Activated T-helper 1 cell treated with anti-CD3 and anti-CD28 coated beads, Interleukin-2, amount 50 U/mL, for 16 hours (primary cell): ENCODE measurements at places on chromosomes 6 and 20.

DNA sequence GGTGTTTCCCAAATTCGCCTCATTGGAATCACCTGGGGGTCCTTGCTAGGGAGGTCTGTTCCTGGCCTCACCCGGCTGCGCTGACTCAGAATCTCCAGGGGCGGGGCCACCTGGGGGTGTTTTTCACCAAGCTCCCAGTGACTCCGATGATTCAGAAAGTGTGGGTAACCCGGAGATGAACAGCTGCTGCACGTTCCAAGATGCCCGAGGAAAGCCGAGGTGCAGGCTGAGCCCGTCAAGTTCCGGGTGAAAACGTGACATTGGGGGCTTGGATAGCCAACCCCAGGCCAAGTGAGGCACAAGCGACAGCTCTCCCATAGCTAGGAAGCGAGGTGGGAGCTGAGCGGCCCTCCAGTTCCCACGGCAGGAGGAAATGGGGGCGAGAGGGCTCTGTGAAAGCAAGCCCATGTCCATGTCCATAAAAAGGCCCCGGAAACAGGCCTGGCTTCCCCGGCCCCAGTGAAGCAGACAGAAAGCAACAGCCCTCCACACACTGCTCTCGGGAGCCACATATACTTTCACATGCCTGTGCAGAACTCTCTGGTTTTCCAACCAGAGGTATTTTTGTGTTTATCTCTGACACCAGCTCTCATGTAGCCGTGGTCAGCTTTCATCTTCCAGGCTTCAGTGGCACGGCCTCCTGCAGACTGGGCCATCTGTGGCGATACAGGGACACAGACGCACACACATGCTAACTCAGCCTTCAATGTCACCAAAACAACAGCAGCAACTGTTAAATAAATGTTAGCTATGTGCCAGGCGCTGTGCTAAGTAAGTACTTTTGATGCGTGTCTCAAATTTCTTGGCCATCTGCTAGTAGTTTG, 90.7 kb upstream of the CCDC28A start:
- DNase-seq = no peak

- DNase-seq = no peak
These were observed 94.4 kb upstream of the CD93 start for GRCh38 chr20:23180451-23180921.

DNA sequence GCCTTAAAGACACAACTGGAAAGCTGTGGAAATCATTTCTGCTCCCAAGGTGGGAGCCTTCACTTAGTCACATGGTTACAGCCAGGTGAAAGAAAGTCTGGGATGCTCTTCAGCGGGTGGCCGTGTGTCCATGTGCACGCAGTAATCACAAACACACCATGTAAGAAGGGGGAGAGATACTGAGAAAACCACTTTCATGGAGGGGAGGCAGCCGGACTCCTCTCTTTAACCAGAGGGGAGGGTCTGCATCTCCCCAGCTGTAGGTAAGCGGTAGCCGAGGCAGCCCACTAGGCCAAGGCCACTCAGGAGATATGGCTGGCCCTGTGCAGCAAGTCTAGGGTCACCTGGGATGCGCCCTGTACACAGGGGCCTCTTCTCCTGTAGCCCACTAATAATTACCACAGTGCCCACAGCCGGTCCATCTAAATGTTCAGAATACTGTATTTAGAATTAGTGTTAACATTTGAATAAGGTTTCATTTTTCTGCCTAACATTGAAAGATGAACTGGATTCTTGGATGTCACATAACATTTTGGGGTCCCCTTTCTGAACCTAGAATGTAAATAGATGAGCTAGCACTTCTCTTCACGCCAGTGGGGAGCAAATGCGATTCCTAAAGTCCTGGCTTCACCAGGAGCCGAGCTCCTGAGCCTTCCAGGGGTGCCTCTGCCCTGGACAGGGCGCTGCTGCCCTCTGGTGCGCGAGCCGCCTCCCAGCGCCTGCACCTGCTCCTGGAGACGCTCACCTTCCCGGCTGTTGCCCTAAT, 15.9 kb downstream of the GPR31 start:
- DNase-seq = peak; percentile 24

DNA sequence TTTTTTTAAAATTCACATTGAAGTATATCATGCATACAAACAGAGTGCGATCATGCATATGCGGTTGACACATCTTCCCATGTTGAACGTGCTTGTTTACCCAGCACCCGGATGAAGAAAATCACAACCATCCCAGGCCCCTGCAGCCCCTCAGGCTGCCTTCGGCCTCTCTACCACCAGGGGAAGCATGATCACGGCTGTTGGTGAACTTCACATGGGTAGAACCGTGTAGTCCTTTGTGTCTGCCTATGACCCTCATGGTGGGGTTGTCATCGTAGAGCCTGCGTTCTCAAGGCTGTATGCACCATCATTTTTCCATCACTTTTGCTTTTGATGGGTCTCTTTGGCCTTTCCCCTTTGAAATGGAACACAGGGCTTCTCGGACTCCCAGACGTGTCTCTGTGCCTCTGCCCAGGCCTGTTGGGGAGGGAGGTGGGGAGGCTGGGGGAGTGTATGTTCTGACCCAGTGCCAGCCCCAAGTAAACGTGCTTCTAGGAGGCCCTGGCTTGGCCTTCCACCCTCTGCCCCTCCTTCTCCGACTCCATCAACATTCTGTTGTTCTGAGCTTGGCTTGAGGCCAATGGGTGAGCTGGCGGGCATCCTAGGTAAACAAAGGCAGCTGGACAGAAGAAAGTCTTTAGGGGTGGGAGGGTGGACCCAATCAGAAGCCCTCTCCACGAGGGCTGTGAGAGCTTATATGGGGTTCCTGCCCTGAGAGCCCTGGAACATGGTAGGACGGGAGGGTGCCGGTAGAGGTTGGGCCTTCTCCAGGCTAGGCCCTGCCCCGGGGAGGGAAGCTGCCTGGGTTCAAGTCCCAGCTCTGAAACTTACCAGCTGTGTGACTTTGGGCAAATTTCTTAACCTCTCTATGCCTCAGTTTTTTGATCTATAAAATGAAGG, 39.7 kb downstream of the TGM2 start:
- no peak for DNase-seq

DNA sequence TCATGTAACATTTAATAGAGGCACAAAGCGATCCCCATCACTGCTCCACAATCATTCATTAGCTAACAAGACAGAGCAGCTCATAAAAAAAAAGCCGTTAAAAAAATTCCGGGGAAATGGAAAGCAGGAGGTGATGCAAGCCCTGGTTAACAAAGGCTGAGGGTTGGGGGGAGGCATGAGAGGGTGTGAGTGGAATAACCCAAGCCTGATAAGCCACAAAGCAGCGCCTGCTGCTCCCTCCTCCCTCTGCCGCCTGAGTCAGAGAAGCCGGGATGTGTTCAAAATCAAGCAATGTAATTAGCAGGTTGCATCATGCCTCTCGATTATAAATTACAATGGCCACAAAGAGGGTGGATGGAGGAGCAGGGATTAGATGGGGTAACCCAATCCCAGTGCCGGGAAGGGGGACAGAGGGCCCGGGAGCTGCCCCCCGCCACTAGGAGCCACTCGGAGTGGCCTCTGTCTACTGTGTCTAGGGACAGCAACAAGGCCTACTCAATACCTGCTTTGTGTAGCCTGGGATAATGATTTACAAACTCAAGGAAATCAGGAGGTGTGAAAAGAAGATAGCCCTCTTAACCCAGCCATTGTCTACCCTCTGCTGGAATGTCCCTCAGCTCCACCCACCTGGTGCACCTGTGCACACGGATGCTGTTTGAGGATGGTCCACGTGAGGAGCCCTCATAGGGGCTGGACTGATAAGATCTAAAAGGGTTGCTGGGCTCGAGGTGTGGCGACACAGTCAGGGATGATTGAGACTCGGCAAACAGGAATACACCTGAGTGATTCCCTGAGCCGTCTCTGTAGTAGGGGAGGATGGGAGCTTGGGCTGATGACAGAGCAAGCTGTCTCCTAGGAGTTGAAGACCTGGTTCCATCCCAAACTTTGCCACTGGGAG, 156.9 kb downstream of the VEGFA start:
- no peak for DNase-seq

GRCh38 chr20:57876163-57876562, 166.3 kb upstream of the PMEPA1 start:
- DNase-seq = no peak

DNA sequence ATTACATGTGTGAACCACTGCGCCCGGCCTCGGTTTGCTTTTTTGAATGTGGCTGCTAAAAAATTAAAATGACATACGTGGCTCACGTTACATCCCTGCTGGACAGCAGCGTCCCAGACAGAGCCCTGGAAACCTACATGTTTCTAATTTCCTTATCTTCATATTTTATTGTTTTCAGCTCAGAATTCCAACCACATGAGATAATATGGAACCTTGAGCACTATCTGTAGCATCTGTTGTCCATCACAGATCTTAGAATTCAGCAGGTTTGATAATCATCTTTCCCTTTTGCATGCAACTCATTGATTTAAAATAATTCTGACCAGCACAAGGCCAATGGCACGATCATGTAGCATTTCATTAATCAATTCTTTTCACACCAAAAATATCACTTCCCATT, 25.9 kb upstream of the CCR6 start:
- no peak for DNase-seq

GRCh38 chr6:31834367-31835250, 7.1 kb downstream of the HSPA1B start:
- DNase-seq = peak; percentile 66

DNA sequence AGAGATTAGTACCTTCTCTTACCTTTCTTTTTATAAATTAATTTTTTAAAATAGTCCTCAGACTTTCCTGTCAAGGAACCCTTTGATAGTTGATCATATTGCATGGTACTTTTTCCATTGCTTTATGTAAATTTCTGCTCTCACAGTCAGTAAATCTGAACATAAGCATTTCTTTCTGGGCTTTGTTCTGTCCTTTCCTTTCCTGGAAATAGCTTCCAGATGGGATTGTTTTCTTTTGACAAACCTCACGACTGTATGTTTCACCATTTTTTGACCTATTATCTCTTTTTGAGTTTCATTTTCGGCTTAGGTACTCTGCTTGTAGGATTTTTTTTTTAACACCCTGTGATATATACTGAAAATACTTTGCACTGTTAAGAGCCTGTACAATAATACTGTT, 32.6 kb downstream of the UTRN start:
- no peak for DNase-seq

DNA sequence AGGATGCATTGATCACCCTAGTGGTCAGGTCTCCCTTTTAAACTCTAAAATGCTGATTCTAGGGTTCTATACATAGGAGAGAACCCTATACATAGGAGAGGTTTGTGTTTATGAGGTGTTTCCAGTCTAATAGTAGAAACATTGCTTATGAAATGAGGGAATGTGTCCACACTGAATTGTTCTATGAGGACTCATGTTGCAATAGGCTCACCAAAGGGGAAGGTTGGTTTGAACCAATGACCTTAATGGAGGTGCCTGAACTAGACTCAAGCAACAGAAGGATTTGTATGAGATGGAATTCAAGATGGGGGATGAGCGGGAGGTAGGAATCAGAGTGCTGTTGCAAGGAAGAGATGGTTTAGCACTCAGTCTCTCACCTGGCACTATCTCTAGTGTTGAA, 33.5 kb upstream of the UBR2 start:
- no peak for DNase-seq

GRCh38 chr6:160733050-160733646, 31.1 kb downstream of the PLG start:
- no peak for DNase-seq

GRCh38 chr6:73951183-73951582, 255.2 kb downstream of the CD109 start:
- no peak for DNase-seq

- no peak for DNase-seq
These were observed 305.8 kb upstream of the SYNCRIP start for GRCh38 chr6:85948481-85948880.

DNA sequence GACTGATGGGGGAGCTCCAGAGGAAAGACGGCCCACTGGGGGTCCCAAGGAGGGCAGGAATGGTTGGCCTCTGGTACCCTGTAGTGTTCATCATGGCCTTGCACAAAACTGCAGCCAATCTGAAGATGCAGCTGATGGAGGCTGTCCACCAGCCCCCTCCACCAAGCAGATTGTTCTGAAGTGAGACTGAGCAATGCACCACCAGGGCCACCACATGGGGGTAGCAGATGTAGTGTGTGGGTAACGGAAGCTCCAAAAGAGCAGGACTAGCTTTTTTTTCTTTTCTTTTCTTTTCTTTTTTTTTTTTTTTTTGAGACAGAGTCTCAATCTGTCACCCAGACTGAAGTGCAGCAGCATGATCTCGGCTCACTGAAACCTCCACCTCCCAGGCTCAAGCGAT, 181.0 kb upstream of the MYLIP start:
- DNase-seq = no peak
